ENCODE measurements at places on chromosomes 1 and 21.

DNA sequence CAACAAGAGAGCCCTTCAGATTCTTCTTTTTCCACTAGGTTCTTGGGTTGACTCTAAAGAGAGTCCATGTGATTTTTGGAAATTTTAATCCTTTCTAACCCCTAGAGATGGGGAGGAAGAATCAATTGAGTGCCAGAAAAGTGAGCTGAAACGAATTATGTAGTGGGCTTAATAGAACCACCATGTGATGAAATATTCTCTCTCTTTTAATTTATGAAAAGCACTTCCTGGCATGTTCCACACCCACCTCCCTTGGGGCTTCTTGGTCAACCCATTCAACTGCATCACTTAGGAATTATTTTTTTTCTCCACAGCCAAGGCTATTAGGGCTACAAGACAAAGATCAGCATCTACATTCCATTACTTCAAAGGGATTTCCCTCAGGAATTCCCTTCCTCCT, 79.6 kb downstream of the ZC3H11B start:
- no peak for DNase-seq

DNA sequence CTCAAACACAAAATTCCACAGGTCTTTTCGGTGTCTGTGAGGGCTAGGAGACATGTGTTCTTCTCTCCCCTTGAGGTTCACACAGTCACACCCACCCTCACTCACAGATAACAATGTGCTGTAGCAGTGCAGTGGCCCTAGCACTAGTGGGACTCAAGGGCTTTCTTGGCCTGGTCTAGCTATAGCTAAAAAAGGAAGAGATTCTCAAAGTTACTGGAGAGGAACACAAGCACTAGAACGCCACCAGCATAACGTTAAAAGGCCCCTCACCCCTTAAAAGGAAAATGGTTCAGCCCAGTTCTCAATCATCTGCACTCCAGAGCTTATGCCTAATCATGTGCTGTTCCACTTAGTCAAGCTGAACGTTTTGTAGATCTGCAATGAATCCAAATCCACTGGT, 39.5 kb downstream of the RGS8 start:
- no peak for DNase-seq

- no peak for DNase-seq
These were observed 36.4 kb downstream of the MRAP start for GRCh38 chr21:32334980-32335531.

- no peak for DNase-seq
These were observed 31.6 kb downstream of the SOX13 start for GRCh38 chr1:204104331-204105130.

GRCh38 chr1:239914751-239915231, 176.9 kb upstream of the FMN2 start:
- DNase-seq: no peak

DNA sequence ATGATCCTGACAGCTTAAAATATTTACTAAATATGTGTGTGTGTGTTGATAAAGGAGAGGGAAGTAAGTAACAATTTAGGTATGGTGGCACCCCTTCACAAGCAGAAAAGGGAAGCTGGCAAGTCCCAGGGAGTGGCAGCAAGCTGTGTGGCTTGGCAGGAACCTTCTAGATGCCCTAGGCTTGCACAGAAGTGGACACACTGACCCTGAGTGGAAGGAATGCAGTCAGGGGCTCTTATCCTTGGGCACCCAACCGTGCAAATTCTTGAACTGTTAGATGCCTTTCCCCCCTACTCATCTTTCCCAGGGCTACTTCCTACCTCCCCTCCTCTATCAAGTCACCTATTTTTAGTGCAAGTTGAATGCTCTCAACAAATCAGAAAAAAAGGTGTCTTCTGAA, 18.9 kb downstream of the ACP6 start:
- DNase-seq: no peak

Measured in HCT116 (cell line).